ENCODE measurements at places on chromosomes 7 and 10. TPM values are rescaled to one million over a fixed set of nuclear protein-coding genes. Genes with fewer than 3 reads are reported as not detected.

The AQP1 gene
- total RNA-seq, result 28.1 TPM

The SLC26A3 gene
- total RNA-seq, result not detected

The PLXNA4 gene
- total RNA-seq, result 3.8 TPM

The TACC2 gene
- total RNA-seq, result 24.2 TPM
